GM12891 (cell line): ENCODE measurements at places on chromosomes 1 and 21.

DNA sequence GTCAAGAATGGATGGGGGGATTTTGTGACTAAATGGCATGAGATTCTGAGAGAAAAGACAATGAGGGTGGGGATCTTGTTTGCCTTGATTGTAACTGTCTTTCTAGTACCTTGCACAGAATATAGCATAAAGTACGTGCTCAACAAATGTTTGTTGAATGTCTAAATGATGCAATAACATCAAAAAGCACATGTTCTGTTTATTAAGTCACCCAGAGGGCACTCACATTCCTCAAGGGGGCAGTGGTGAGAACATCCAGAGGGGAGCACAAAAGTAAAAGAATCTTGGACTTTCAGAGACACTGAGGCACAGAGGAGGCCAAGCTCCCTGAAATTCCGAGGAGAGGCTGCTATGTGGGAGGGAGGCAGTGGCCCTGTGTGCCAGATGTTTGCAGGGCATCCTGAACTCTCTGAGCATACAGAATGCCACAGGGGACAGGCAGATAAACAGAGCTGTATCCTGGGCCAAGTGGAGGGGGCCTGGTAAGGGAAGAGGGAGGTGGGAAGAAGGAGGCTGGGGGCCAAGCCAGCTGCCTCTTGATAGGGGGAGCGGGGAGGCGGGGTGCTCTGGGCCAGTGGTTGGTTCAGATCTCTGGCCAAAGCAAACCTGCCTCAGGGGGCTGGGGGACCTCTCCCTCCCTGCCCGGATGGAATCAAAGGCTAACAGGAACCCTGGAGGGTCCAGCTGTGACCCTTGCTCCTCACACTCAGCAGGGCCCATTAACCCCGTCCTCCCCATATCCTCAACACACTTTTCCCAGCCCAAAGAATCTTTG lies 6.5 kb upstream of the ATP1A2 start:
- peak; percentile 45 for DNase-seq

- no peak for DNase-seq
These were observed at the start of gene CD48 for GRCh38 chr1:160711602-160712311. Gene CD48 (minus strand): TSS chr1:160711822. CDS start chr1:160711763, 59 bp downstream.

- no peak for DNase-seq
These were observed 21.9 kb downstream of the UBASH3A start for GRCh38 chr21:42425591-42425990.

DNA sequence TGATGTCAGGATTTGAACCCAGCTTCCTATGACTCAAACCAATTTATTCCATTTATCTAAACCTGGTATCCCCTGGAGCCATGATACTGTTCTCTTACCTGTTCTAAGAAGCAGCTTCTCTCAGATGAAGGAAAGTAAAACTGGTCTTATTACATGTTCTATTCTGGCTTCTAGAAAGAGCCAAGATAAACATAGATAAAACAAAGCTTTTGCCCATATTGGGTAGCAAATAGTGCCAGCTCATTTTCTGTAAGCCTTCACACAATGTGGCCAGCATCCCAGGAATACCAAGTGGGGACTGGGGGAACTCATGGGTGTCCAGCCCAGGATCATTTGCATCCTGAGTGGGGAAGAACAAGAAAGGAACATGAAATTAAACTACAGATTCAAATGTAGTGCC lies 53.5 kb upstream of the EPHA8 start:
- no peak for DNase-seq

DNA sequence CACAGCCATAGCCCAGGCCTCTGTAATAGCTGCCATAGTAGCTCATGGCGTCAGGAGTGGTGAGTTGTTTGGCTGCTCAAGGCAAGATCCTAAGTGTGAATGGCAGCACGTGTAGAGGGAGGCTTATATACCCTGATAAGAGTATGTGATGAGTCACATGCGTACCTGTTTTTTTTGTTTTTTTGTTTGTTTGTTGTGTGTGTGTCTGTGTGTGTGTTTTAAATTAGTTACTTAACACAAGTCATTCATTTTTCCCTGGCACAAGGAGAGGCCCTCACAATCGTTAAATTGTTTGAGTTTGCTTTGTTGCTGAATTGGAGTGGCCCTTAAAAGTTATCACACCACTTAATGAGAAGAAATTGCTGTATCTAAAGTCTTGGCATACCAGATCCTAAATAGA lies at the start of gene KRTAP19-4:
TSS of gene KRTAP19-4 (minus strand) at position 101 of the 400 bp plus-strand sequence. CDS start at position 46, 55 bp downstream.
- DNase-seq: no peak

DNA sequence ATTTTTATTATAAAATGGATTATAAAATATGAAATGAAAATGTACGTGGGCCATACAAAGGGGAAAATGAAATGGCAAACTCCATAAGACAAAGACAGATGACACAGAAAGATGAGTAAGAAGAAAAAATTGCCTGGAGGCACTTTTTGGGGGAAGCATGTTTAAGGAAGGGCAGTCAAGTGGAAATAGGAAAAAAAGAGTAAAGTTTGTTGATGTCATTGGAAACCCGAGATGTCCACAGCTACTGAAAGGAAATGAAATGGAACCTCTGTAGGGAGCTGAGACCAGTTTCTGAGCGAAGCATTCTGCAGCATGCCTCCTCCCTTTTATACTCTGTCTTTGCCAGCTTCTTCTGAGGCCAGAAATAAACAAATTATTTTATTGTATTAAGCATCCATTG lies 203.4 kb upstream of the UBE2U start:
- DNase-seq: no peak

- DNase-seq: no peak
These were observed 6.1 kb upstream of the MTF1 start for GRCh38 chr1:37865348-37866120.

- no peak for DNase-seq
These were observed 108.1 kb downstream of the OMA1 start for GRCh38 chr1:58438468-58438867.

DNA sequence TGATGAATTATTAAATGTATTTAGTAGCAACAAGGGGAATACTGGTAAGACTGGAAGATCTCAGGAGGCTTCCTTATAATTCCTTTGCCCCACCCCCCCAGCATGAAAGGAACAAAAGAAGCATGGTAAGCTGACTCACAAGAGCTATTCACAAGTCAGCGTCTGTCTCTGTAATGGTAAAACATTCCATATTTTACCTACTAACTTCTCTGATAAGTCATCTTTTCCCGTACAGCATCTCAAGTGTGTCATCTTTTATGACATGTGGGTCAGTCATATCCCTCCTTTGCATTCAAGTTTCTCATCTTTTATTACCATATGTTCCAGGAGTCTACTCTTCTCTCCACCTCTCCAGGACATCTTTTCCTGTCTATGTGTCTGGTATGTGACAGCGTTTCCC lies 241.3 kb downstream of the PLA2G4A start:
- no peak for DNase-seq

- DNase-seq: peak; percentile 46
These were observed 65.7 kb downstream of the MAP3K7CL start for GRCh38 chr21:29195981-29196669.

- DNase-seq: no peak
These were observed 37.6 kb downstream of the NDUFS5 start for GRCh38 chr1:39063775-39064174.

DNA sequence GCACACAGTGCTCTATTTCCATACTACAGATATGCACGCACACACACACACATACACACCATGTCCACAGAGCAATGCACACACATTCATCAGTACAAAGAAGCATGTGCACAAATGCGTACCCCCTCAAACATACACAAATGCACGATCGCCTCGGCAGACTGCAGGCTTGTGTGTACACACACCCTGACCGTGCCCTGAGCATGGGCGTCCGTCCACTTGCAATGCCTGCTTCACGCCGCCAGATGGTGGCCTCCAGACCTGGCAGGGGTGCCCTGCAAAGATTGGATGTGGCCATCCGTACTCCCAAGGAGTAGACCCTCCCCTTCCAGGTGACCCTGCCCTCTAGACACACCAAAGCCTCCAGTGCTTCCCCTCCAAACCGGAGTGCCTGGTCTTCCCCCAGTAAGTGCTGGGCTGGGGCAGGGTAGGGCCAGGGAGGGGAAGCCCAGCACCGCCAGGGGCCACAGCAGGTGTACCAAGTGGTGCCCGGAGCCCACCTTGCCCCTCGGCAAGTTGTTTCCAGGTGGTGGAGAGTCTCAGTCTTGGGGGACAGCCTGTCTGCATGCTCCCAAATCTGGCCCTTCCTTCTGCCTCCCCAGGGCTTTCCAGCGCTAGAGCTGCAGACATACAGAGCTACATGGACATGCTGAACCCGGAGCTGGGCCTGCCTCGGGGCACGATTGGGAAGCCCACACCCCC lies 20.6 kb downstream of the ESPN start:
- no peak for DNase-seq

DNA sequence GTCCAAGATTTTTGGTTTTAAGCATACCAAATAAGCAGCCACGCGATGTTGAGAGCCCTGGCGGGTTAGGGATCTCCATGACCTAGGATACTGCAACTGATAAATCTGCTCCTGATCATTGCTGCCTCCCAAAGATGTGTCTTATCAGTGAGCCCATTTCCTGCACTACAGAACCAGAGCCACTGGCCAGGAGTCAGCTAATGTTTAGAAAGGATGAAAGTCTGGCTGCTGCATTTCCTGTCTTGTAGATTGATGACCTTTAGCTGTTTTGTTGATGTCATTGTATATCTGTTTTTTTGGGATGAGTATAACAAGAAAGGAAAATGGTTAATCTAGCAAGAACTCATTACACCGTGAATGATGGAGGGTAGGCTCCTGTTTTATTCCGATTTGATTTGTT lies 74.5 kb downstream of the C1orf21 start:
- DNase-seq: no peak

DNA sequence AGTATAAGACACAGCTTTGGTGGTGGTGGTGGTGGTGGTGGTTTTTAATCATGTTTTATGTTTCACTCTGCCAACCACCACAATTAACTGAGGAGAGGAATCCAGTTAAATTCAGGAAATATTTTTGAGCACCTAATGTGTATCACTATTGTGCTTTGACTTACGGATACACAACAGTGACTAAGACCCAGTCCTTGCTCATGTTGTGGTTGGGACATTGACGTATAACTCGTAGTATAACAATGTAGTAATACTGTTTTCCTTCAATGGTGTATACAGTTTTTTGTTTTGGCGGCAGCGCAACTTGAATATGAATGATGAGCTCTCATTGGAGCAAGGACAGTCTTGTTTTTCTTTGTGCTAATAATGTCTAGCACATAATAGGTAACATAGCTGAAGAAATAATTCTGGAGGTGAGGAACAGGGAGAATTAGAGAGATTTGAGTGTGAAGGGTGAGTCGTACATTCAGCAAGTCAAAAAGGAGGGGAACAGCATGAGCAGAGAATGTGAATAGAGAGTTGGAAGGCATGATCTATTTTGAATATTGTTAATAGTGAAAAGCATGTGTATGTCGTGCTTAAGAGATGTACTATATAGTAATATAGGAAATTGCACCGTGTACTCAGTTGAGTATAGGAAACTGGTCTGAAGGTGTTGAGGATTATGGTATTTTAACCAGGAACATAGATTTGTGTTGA lies 5.5 kb downstream of the CACYBP start:
- no peak for DNase-seq

DNA sequence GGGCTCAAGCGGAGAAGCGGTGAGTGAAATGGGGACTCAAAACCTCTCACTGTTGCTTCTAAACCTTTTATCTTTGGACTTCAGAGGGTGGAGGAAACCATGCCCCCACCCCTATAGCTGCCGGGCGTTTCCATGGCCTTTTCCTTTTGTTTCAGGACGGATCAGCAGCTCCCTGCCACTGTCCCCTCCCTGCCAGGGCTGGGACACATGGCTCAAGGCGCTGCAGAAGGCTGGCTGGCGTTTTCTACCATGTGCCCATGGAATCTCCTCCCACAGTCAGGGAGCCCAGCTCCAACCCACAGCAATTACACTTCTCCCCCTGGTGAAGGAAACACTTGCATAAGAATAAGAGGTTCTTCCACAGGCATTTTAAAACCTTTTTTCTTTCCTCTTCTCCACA lies 812.7 kb downstream of the PLA2G4A start:
- no peak for DNase-seq

- no peak for DNase-seq
These were observed 19.9 kb downstream of the LGR6 start for GRCh38 chr1:202213361-202214088.

- DNase-seq: no peak
These were observed 45.8 kb upstream of the HLX start for GRCh38 chr1:220833436-220833835.

DNA sequence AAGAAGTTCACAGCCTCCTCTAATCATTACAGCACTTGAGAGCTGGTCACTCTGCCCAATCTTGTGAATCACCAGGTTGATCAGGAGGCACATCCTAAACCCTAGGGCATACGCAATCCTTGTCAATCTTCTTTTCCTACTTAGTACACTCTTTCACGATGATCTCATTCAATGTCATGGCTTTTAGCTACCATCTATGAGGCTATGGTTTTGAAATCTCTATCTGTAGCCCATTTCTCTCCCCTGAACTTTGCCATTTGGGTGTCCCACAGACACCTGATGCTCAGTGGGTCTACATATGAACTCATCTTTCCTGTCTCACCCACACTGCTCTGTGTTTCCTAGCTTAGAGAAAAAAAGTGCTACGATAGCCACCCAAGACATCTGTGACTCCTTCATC lies 1.9 kb upstream of the MED18 start:
- no peak for DNase-seq

- no peak for DNase-seq
These were observed 349.7 kb upstream of the C1orf87 start for GRCh38 chr1:60423146-60423780.

DNA sequence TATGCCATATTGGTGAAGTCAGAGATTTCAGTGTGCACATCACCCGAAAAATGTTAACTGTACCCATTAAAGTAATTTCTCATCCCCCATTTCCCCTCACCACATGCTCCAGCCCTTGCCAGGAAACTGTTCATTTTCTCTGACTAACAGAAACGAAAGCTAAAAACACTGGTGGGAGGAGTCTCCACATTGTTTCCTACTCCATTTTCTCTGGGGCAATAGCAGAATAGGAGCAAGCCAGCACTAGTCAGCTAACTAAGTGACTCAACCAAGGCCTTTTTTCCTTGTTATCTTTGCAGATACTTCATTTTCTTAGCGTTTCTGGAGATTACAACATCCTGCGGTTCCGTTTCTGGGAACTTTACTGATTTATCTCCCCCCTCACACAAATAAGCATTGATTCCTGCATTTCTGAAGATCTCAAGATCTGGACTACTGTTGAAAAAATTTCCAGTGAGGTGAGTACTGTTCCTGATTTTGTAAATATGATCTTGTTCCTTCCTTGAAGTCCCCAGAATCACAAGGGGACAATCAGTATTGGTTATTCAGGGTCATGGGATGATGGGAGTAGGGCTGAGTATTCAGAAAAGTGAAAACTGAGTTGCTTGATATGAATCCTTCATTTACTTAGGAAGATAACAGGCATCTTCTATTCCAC lies at the start of gene IFI16:
TSS of gene IFI16 (plus strand) at position 204 of the 658 bp plus-strand sequence. CDS start 4,774 bp downstream, outside the sequence.
- peak; percentile 32 for DNase-seq

DNA sequence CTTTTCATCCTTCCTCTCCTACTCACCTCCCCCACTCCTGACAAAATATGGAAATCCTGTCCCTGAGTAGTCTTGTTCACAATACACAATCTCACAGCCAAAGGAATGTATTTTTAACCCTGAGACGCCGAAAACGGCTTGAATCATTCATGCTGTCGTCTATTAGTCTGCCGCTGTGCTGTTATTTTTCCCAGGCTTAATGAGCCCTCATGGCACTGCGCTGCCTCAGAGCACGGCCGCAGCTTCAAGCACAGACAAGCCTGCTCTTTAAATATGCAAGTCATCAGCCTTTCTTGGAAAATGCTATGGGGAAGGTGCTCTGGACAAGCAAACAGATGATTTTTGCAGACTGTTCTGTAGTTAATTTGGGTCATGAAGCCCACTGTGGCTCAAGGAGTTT lies 302.7 kb downstream of the DISC1 start:
- DNase-seq: no peak

- no peak for DNase-seq
These were observed 812 bp downstream of the NBPF1 start for GRCh38 chr1:16612332-16613172.

GRCh38 chr21:41121785-41122415 lies 46.1 kb upstream of the BACE2 start:
- peak; percentile 35 for DNase-seq
